Liver (tissue), 10 donors: ENCODE measurements at places on chromosomes 1 and 21. TPM values are rescaled to one million over a fixed set of nuclear protein-coding genes. Genes with fewer than 3 reads are reported as not detected.
A peak's percentile ranks its signal among the peaks of the same experiment; 100 is the strongest.

TMEM240 gene
- 0.33 TPM for polyA plus RNA-seq

DNA sequence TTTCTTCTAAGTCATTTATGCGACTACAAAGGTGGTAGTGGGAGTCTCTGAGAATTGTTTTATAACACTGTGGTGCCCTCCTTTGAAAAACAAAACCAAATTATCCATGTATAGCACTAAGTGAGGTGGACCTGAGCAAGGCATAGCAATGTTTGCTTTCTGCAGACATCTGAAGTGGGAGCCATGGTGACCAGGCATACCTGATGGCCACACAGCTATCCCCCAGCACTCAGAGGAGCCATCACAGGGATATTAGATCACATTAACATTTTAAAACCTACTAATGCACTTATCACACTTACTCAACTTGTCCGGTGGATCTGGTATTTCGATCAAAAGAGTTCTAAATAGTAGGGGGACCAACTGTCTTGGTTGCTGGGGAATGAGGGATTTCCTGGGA, 24.8 kb upstream of the AVPR1B start:
- no peaks in the 10 kb centered on the region for H3K27me3 ChIP-seq
- H3K27ac ChIP-seq, result no peak overlapping the region
- no peaks in the 10 kb centered on the region for H3K36me3 ChIP-seq
- DNase-seq, result no peak
- no peak overlapping the region for H3K4me3 ChIP-seq
- H3K4me1 ChIP-seq, result peaks cover 16% of the 10 kb centered on the region

PLA2G2C gene
- not detected for polyA plus RNA-seq

DNA sequence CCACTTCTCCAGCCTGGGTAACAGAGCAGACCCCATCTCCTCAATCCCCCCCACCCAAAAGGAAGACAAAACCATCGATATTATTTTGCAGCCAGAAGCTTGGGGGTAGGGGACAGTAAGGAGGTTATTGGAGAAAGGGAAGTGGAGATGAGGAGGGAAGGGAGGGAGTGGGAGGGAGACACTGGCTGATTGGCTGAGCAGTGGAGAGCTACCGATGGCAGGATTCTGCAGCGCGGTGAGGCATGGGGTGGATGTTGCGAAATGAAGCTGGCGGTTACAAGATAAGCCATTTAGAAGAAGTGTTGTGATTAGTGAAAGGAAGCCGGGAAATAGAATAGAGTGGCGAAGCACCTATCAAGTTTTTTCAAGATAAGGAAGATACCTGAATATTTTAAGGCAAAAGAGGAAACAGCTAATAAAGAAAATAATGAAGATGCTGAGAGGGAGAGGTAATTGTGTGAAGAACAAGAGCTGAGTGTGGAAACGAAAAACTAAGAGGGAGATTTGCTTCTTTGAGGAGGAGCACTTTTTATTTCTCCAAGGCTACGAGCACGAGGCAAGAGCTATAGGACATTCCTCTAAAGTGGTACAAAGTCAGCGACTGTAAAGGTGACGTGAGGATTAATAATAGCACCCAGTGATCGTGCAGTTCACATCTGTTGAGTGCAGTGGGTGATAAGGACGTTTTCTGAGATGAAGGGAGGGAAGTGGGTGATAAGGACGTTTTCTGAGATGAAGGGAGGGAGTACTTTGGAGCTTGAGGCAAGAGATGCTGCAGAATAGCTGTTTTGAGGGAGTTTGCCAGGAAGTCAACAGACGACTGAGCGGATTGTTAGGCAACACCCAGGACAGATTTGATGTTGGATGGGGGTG, 103.2 kb upstream of the KIF26B start:
- H3K4me3 ChIP-seq, result no peak overlapping the region
- DNase-seq, result peak; percentile 44
- H3K4me1 ChIP-seq, result peaks cover 10% of the 10 kb centered on the region
- H3K27me3 ChIP-seq, result no peaks in the 10 kb centered on the region
- H3K36me3 ChIP-seq, result no peaks in the 10 kb centered on the region
- no peak overlapping the region for H3K27ac ChIP-seq

FCGR2B gene
- polyA plus RNA-seq, result 18.5 TPM

LCE1F gene
- polyA plus RNA-seq, result not detected

GRCh38 chr1:231786126-231786525, 159.5 kb downstream of the DISC1 start:
- H3K36me3 ChIP-seq, result no peaks in the 10 kb centered on the region
- no peaks in the 10 kb centered on the region for H3K4me1 ChIP-seq
- H3K27me3 ChIP-seq, result no peaks in the 10 kb centered on the region
- no peak overlapping the region for H3K27ac ChIP-seq

PRAMEF20 gene
- polyA plus RNA-seq, result not detected

GRCh38 chr1:3827813-3828307, 29.2 kb downstream of the CEP104 start:
- no peak overlapping the region for H3K27ac ChIP-seq
- H3K4me1 ChIP-seq, result no peaks in the 10 kb centered on the region
- no peaks in the 10 kb centered on the region for H3K27me3 ChIP-seq

DNA sequence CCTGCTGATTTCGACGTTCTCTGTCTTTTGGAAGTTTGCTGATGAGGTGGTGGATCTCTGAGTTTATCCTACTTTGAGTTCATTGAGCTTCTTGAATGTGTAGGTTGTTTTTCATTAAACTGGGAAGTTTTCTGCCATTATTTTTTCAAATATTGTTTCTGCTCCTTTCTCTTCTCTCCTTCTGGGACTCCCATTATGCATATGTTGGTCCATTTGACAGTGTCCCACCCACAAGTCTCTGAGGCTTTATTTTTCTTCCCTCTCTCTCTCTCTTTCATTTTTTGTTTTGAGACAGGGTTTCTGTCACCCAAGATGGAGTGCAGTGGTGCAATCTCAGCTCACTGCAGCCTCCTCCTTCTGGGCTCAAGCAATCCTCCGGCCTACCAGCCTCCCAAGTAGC, 11.7 kb downstream of the TNFRSF18 start:
- H3K36me3 ChIP-seq, result no peaks in the 10 kb centered on the region
- H3K27ac ChIP-seq, result no peak overlapping the region
- no peaks in the 10 kb centered on the region for H3K4me1 ChIP-seq
- no peaks in the 10 kb centered on the region for H3K27me3 ChIP-seq

- H3K36me3 ChIP-seq, result no peaks in the 10 kb centered on the region
- no peak for DNase-seq
- H3K4me3 ChIP-seq, result no peak overlapping the region
- no peak overlapping the region for H3K27ac ChIP-seq
- peaks cover 12% of the 10 kb centered on the region for H3K4me1 ChIP-seq
- no peaks in the 10 kb centered on the region for H3K27me3 ChIP-seq
Observed at GRCh38 chr21:42384989-42385388, 10.9 kb downstream of the TMPRSS3 start.

DNA sequence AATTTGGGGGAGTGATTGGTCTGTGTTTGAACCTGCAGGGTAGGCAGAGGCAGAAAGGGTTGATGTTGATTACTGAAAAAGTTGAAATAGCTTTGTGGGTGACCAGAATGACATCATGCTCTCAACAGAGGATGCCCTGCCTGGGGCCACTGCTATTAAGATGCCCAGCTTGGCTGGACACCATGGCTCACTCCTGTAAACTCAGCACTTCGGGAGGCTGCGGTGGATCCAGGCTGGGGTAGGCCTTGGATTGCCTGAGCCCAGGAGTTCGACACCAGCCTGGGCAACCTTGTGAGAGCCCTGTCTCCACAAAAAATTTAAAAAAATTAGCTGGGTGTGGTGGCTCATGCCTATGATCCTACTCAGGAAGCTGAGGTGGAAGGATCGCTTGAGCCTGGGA, 42.8 kb upstream of the CACNA1E start:
- no peaks in the 10 kb centered on the region for H3K36me3 ChIP-seq
- no peak overlapping the region for H3K27ac ChIP-seq
- H3K27me3 ChIP-seq, result no peaks in the 10 kb centered on the region
- DNase-seq, result no peak
- H3K4me3 ChIP-seq, result no peak overlapping the region

OR2T11 gene
- polyA plus RNA-seq, result not detected

DNA sequence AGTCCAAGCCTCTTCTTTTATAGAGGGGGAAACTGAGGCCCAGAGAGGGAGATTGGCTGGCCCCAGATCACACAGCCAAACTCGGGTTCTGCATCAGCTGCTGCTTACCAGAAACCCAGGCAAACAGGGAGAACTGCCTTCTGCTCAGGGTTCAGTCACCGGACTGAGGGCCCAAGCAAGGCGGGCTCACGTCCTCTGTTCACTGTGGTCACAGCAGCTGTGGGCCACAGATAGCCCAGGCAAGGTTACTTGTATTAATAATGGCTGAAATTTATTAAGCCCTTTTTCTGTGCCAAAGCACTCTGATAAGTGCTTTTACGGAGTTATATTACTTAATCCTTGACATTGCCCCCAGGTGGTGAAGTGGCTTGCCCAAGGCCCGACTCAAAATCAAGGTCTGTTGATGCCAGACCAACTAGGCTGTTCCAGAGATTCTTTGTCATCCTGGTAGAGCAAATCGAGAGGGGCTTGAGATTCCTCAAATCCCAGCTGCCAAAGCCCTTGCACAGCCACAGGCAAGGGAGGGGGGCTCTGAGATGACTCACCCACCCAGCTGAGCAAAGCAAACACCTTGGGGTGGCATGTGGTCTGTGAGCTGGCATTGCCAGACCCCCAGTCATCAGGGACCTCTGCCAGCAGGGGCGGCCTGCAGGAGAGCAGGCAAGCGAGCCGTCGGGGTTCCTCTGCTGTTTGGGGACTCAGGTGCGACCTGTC, 36.5 kb downstream of the EPHB2 start:
- peaks cover 15% of the 10 kb centered on the region for H3K4me1 ChIP-seq
- H3K27me3 ChIP-seq, result no peaks in the 10 kb centered on the region

DNA sequence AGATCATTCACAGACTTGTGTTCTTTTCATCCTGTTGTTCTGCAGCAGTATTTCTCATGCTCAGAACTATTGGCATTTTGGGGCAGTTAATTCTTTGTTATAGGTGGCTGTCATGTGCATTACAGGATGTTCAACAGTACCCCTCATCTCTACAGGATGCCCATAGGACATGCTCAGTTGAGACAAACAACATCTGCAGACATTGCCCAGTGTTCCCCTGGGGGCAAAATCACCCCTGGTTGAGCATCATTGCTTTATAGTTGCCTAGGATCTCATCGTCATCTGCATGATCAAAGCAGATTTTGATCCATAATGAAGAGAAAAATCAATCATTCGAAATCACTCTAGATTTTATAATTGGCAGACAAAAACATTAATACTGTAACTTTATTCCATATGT, 222.5 kb upstream of the CACYBP start:
- H3K27me3 ChIP-seq, result no peaks in the 10 kb centered on the region
- no peak overlapping the region for H3K27ac ChIP-seq
- no peaks in the 10 kb centered on the region for H3K36me3 ChIP-seq
- no peak for DNase-seq
- peaks cover 3% of the 10 kb centered on the region for H3K4me1 ChIP-seq
- H3K4me3 ChIP-seq, result no peak overlapping the region

DNA sequence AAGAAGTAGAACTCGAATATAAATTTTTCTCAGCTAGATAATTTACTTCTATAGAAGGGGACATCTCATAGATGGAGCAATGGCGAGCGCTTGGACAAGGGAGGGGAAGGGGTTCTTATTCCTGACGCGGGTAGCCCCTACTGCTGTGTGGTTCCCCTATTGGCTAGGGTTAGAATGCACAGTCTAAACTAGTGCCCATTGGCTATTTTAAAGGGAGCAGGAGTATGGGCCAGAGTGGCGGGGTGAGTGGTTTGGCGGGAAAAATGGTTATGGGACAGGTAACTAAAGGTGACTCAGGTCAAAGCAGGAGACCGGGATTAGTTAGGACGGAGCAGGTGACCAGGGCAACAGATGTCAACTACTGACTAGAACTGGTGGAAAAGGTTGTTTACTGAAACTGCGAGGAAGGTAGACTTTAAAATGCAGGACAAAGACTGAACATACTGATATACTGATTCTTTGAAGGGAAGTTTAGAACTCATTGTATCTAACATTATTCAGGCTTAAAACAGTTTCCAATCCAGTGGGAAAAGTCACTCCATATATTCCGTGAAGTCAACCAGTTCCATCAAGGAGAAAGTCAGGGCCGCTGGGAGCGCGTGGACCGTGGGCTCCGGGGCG, 940 bp upstream of the ATAD3A start:
- no peaks in the 10 kb centered on the region for H3K27me3 ChIP-seq
- no peaks in the 10 kb centered on the region for H3K36me3 ChIP-seq
- peak overlapping the region; percentile 76 for H3K4me3 ChIP-seq
- H3K27ac ChIP-seq, result peak overlapping the region; percentile 89

DNA sequence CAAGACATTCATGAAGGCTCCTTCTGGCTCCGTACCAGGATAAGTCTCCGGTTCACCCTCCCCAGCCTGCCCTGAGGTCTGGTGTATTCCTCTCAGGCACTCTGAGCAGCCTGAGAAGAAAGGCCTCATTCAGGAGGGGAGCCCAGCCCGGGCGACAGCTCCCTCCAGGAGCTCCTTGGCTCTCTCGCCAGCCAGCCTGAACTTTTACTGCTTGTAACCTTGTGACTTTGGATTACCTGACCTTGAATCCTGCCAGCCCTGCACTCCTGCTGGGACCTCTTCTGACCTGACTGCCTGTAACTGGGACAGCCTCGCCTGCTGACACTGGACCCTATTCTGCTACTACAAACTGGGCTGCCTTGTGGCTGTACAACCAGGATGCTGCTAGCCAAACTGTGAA, 65.8 kb downstream of the CD34 start:
- H3K4me3 ChIP-seq, result no peak overlapping the region
- H3K4me1 ChIP-seq, result peaks cover 12% of the 10 kb centered on the region
- no peaks in the 10 kb centered on the region for H3K36me3 ChIP-seq
- no peak overlapping the region for H3K27ac ChIP-seq
- DNase-seq, result no peak
- no peaks in the 10 kb centered on the region for H3K27me3 ChIP-seq

- no peaks in the 10 kb centered on the region for H3K36me3 ChIP-seq
- H3K27me3 ChIP-seq, result no peaks in the 10 kb centered on the region
- H3K4me1 ChIP-seq, result no peaks in the 10 kb centered on the region
- no peak overlapping the region for H3K27ac ChIP-seq
- H3K4me3 ChIP-seq, result no peak overlapping the region
Observed at GRCh38 chr1:19858893-19859292, 23.3 kb upstream of the OTUD3 start.

DNA sequence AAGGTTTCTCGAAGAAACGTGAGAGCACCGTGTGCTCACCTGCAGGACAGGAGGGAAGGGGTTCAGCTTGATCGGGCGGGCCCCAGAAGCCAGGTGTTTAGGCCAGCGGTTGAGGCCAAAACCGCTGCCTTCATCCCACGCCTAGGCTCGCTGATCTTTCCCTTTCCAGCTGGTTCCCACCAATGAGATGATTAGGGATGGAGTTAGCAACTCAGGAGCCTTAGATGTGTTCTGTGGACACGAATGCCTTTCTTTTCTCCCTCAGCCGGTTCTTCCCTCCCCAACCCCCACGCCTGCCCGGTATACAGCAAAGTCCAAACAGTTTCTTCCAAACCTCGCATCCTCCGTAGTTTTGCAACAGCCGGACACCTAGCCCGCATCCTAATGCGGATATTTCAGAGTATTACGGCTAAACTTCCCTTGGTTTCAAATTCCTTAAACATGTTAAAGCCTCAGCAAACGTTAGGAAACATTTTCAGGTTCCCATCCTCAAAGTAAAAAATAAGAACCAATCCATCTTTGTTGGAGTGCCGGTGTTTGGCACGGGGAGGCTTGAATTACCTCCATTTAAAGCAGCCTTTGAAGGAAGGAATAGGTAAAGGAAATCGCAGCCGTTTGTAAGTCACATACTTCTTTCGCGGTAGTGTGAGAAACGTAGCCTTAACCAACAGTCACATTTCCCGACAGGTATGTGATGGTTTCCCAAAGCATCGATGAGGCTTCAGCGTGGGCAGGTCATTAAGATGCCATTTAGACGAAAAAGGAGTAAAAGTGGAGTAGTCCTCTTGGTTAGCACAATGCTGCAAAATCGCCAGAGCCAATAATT, 1.1 kb downstream of the LRRC8C start:
- DNase-seq, result no peak
- H3K27me3 ChIP-seq, result peaks cover 7% of the 10 kb centered on the region
- H3K4me3 ChIP-seq, result peak overlapping the region; percentile 59
- peak overlapping the region; percentile 47 for H3K27ac ChIP-seq
- peaks cover 6% of the 10 kb centered on the region for H3K4me1 ChIP-seq

C4BPA gene
- 1,527 TPM for polyA plus RNA-seq

WDR64 gene
- polyA plus RNA-seq, result 0.02 TPM
